ENCODE measurements at places on chromosomes 13 and 19.
A peak's percentile ranks its signal among the peaks of the same experiment; 100 is the strongest.

- no peak for DNase-seq
These were observed 2.5 kb downstream of the LIPE start for GRCh38 chr19:42424712-42425131.

GRCh38 chr19:44745341-44745831 is 3.1 kb upstream of the BCL3 start:
- DNase-seq = no peak

DNA sequence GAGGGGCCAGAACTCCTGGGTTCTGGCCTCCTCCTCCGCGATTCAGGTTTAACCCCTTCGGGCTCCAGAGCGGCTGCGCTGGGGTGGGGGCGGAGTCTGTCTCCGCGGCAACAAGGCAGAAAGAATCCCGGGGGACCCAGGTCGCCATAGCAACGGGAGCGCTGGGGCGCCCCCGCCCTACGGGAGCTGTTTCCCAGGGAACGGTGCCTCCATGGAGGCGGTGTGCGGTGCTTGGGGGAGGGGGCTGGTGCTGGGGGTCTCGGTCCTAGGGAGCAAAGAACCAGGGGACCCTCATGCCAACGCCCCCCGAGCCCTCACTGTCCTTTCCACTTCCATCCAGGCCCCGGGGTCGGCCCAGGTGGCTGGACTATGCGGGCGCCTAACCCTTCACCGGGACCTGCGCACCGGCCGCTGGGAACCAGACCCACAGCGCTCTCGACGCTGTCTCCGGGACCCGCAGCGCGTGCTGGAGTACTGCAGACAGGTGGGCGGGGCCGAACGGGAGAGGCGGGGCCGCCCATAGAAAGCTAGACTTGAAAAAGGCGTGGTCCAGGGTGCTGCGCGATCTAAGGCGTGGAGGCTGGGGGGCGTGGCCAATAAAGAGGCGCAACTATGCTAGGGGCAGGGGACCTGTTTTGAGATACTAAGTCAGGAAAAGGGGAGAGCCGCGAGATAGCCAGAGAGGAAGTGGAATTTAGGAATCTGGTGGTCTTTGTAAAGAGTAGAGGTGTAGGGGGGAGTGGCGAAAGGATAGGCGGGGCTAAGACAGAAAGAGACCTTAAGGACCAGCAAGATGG is 1.2 kb downstream of the APLP1 start:
- peak; percentile 91 for DNase-seq

GRCh38 chr19:38676023-38676877 is 28.8 kb downstream of the ACTN4 start:
- DNase-seq = peak; percentile 21

DNA sequence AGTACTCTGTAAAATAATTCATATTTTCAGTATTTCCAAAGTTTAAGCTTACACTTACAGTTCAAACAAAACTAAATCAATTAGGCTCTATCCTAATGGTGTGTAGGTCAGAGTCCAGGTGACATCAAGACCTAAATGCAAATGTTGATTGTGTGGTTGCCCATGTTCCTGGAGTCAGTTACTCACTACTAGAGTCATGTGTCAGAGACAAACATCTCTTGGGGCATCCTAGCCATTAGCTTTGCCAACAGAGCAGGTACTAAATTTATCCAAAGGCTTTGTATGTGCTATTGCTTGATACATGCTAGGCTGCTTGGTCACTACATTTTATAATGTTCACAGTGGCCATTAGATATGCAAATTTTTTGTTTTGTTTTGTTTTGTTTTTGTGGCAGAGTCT is 11.7 kb downstream of the SPRY2 start:
- no peak for DNase-seq

DNA sequence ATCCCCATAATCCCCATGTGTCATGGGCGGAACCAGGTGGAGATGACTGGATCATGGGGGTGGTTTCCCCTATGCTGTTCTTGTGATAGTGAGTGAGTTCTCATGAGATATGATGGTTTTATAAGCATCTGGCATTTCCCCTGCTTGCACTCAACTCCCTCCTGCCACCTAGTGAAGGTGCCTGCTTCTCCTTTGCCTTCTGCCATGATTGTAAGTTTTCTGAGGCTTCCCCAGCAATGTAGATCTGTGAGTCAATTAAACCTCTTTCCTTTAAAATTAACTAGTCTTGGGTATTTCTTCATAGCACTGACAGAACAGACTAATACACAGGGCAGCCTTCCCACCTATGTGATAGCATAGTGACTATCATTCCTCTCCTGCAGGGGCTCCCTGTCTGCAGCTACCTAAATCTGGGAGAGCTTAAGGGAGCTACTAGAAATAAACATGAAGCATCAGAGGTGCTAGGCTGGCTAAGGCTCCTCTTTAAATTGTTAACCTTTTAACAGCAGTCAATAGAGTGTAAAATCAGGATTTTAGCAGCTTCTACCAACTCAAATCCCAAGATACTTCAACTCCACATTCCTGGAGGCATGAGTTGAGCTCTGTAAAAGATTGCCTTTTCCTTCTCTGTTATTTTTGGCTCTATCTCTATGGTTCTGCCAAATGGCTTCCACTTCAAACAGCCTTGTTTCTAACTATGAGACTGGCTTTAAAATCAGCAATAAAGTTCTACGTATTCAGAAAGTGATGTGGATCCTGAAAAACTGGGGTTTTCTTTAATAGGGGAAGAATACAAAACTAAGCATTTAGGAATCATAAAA is 112.3 kb downstream of the VWA8 start:
- DNase-seq = peak; percentile 12

GRCh38 chr19:19262190-19263057 is 10.7 kb downstream of the TM6SF2 start:
- no peak for DNase-seq

GRCh38 chr19:6465006-6465405 is 935 bp downstream of the CRB3 start:
- no peak for DNase-seq

- no peak for DNase-seq
These were observed 1416.6 kb upstream of the MIR17HG start for GRCh38 chr13:89930861-89931260.

GRCh38 chr13:36718686-36719085 is 44.9 kb downstream of the SERTM1 start:
- no peak for DNase-seq

- no peak for DNase-seq
These were observed 59.7 kb downstream of the NAA16 start for GRCh38 chr13:41370736-41371135.

DNA sequence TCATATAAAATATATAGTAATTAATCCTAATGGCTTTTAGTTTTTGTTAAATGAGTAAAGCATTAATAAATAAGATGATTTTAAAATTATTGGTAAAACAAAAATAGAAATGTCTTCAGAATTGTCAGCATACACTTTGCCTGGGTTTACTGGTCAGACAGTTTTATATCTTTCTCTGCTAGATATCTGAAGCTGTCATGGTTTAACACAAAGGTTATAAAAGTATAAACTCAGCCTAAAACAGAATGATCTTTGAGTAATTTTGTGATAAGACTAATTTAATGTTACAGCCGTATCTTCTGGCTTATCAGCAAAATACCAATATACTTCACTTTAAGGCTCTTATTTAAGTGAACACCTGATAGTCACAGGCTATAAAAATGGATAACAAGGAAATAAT is 17.8 kb upstream of the NAA16 start:
- DNase-seq = no peak

DNA sequence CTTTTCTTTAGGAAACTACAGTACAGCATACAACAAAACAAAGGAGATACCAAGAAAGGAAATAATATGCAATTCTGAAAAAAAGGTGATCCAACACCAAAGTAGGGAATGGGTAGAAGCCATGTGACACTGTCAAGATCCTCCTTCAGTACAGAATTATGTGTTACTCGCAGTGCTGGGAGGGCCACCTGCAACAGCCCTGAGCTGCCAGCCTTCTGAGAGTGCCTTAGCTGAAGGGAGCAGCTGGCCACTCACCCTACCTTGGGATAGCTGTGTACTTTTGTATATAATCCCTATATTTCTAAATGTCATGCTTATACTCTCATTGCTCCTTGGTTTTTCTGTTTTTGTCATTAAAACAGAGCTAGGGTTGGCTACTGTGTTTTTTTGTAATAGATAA is 1518.2 kb upstream of the PCDH20 start:
- no peak for DNase-seq

DNA sequence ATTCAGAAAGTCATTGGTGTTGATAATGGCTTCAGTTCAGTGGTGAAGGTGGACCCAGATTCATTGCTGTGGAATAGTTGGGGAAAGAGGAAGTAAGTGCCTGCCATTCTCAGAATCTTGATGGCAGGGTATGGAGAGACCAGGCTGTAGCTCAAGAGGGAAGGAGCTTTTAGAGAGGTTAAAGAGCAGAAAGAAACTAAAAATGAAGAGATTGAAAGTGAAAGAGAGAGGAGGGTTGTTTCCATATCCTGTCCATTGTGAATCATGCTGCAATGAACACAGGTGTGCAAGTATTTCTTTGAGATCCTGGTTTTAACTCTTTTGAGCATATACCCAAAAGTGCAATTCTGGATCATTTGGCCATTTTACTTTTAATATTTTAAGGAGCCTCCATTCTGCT is 12.5 kb downstream of the GJB6 start:
- no peak for DNase-seq

DNA sequence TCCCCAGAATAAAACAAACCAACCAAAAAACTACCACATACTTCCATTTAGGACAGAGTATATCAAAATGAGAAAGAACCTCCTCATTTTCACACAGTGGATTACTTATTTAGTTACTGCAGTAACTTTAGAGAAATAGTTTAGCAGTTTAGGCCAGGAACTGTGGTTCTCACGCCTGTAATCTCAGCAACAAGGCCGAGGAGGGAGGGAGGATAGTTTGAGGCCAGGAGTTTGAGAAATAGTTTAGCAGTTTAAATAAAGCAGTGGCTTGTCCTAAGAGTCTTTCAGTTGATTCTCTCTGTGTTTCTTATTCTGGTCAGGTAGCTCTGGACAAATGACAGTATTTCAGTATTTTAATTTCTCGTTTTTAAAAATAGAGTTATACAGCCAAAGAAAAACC is 9.4 kb downstream of the HMGB1 start:
- DNase-seq = no peak

DNA sequence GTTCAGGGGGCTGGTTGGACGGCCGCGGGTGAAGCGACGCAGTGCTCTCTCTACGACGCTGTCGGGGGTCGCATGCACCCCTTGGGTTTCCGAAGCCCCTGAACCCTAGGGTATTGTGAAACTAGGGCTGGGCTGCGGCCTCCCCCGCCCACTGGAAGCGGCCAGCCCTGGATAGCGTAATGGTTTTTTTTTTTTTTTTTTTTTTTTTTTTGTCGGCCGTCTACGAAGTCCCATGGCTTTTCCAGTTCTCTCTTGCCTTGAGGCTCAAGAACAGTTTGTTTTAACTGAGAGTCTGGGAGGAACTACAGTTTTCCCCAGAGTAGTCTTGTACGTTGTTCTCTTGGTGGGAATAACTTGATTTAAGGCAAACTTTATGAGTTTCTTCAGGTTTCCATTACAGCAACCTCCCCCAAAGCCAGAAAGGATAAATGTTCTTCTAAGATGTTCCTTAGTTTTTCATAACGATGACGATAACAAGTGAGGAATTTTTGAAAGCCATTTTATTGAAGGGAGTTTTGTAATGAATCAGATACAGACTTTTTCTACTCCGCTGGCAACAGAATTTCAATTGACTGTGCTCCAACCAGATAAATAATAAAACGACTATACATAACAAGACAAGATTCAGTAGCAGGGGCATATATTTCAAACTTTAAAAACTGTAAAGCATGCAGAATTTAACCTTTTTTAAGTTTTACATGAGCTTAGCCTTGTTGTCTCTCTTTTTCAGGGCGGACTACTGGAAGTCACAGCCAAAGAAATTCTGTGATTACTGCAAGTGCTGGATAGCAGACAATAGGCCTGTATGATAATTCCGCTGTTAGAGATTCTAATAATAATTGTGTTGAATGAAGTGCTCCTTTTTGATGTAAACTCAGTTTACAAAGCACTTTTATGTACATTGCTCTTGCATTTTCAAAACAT is 867 bp downstream of the WBP4 start:
- DNase-seq = no peak

DNA sequence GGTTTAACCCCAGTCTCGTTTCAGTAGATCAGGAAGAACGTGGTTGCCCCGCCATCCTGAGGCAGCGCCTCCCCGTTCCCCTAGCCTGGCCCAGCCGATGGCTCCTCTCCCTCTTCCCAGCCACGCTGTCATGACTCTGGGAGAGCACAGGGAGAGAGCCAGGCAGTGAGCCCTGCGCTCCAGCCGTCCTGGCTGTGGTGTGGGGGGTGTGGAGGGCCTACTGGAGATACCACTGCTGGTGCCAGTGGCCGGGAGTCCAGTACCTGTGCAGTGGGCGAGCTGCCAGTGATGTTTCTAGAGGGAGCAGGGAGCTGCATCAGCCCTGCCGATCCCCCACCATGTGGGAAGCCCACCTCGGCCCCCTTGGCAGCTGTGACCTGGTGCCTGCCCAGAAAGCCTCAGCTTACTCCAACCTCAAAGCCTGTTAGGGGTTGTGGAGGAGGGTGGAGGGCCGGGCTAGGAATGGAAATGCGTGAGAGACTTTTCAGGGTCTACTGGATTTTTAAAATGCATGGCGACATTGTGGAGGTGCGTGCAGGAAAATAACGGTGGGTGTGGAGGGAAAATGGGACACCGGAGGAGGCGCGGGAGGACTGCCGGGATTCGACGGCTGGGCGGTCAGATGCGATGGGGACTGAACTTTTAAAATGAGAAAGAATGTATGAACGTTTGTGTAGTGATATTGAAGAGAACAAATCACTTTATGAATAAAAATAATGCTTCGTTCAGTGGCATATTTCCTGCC is 4.9 kb downstream of the TEX29 start:
- no peak for DNase-seq

GRCh38 chr19:46402725-46403124 is 10.6 kb downstream of the CCDC8 start:
- DNase-seq = no peak

- DNase-seq = peak; percentile 50
These were observed 502.8 kb downstream of the COG6 start for GRCh38 chr13:40158218-40158617.

- peak; percentile 31 for DNase-seq
These were observed 27.5 kb downstream of the VRK3 start for GRCh38 chr19:49997709-49998108.

GRCh38 chr19:4967738-4968461 is 1.0 kb upstream of the KDM4B start:
- no peak for DNase-seq

GRCh38 chr19:43619262-43620060 is at the start of gene ZNF428:
ZNF428 (minus strand) TSS chr19:43619629; CDS start chr19:43614304, 5,325 bp downstream.
- DNase-seq = peak; percentile 92

All from activated CD4-positive, alpha-beta memory T cell treated with anti-CD3 and anti-CD28 coated beads for 36 hours (primary cell).